Stimulated activated CD4-positive, alpha-beta T cell treated with anti-CD3 and anti-CD28 coated beads, Interleukin-1b, Interleukin-23, amount 100 ng/mL, for 48 hours (primary cell): ENCODE measurements at places on chromosomes 13 and 19.

GRCh38 chr19:9966448-9966847, 30.1 kb upstream of the OLFM2 start:
- no peak for DNase-seq

- DNase-seq = no peak
These were observed 61.9 kb upstream of the DOCK9 start for GRCh38 chr13:99039718-99040280.

DNA sequence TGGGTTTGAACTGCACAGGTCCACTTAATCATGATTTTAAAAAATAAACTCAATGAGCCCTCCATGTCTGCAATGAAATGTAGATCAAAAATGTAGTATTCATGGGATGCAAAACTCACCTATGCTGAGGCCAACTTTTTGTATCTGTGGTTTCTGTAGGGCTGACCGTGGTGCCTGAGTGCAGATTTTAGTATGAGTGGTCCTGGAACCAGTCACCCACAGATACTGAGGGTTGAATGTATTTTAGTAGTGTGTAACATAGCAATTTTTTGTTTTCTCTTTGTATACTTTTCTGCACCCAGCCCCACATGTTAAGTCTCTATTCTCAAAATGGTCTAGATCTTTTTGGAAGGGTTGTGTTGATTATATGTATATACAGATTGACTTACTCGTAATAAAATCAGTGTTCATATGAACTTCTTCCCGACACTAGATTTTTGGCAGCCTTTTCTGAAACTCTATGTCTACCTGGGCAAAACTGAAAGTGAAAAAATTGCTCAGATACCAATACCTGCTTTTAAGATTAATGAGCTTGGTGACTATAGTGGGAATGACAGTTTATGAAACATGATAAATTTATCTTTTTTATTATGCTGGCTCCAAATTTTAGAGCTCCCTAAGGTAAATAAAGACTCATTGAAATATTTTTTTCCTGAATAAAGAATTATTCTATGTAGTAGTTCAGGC, 51.6 kb downstream of the DNAJC15 start:
- no peak for DNase-seq

- DNase-seq = no peak
These were observed 32.1 kb upstream of the OR1M1 start for GRCh38 chr19:9054765-9055164.

DNA sequence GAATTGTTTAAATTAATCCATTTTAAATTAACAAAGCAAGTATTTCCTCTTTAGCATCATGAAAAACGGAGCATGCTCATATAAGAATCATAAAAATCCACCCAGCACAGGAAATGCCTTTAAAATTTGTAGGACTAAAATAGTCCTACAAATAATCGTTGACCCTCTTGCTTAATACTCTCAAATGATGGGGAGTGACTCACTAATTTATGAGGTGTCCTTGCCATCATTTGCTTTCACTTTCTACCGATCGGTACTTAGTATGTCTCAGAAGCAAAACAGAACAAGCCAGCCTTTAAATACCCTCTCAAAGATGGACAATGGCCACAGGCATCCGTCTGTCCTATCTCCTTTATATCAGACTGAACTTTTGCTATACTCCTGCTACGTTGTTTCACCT, 97.2 kb downstream of the SUCLA2 start:
- no peak for DNase-seq

GRCh38 chr19:13401388-13401787, 104.9 kb downstream of the CACNA1A start:
- DNase-seq = no peak

DNA sequence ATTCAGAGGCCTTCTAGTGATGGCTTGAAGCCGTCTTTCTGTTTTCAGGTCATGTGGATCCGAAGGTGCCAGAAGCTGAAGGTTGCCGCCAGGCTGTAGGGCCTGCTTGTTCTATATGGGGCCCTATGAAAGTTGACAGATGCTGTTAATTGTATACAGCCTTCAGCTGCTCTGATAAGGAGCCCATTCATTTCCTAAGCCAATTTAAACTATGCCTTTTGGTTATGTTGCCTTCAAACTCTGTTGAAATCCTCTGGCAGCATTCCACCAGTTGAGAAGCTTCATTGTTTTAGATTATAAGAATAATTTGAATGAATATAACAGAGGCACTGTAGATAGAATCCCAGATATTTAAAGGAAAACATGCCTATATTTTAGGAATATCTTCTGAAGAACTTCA, 34.4 kb downstream of the RAP2A start:
- no peak for DNase-seq
